Activated CD8-positive, alpha-beta memory T cell treated with anti-CD3 and anti-CD28 coated beads, Interleukin-2, amount 10 ng/mL, durations not matched to agents 7 days and 5 days (primary cell): ENCODE measurements at places on chromosomes 5 and 9.
A peak's percentile ranks its signal among the peaks of the same experiment; 100 is the strongest.

- no peak for DNase-seq
Observed at GRCh38 chr9:75891771-75892215, 1.3 kb downstream of the PCSK5 start.

- DNase-seq: peak; percentile 57
Observed at GRCh38 chr5:76074487-76075065, 8.6 kb upstream of the SV2C start.

DNA sequence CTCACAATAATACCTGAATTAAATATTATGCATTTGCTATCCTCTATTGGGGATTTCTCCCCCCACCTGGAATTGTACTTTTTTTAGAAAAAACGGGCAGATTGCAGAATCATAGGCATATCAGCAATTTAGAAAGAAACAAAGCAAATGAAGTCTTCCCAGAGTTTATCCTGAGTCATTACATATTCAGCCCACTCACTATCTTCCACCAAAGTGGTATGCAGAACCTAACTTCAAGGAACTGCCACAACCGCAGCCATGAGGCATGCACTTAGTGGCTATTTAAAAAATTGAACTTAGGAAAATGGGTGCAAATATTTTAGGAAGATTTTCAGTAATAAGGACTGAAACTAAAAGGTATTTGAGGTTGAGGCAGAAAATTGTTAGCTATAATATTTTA is 48.6 kb downstream of the UBAP1 start:
- DNase-seq: no peak

GRCh38 chr9:68950689-68951088 is 63.2 kb downstream of the PRKACG start:
- DNase-seq: no peak

DNA sequence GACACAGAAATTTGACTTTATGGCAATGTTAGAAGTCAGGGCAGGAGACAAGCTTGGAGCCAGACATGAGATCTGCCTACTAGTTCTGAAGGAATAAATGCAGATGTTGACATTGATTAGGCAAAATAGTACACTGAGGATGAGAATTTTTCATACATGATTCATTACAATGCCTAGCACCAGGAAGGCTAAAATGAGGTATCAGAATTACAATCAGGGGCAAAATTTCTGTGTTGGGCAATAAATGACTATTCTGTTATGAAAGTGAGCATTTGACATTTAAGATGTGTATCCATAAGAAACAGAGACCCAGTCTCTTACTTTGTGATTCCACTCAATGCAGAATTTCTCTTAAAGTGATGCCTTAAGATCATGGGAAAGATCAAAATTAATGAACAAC is 92.4 kb upstream of the CDH10 start:
- DNase-seq: no peak

- no peak for DNase-seq
Observed at GRCh38 chr5:131496400-131496713, 138.7 kb downstream of the RAPGEF6 start.

GRCh38 chr5:168328814-168329213 is 37.4 kb downstream of the WWC1 start:
- DNase-seq: no peak

DNA sequence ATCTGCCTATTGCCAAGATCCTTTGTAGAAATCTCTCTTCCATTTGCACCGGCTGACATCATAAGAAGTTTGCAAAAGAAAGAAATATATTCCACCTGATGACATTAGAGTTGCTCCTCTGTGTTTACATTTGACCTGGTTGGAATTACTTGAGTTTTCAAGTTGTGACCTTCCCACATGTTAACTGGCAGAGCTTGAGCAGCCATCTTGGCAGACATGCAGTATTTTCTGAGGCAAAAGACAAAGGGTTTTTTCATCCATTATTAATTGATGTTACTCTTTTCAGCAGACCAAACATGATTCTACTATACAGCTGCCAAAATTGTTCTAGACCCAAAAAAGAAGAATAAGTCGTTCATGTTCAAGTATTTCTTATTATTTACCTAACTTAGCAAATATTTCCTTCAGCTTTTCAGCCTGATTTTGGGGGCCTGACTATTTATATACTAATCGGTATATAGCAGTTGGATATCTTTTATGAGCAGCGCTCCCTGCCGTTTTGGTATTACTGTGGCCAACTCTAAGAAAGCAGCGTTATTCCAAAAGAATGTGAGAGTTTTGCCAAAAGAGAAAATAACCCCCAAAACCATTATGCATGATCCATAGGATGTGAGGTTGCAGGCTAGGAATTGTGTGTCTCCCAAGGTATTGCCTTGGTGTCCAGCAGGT is 212.9 kb downstream of the PBX3 start:
- no peak for DNase-seq

DNA sequence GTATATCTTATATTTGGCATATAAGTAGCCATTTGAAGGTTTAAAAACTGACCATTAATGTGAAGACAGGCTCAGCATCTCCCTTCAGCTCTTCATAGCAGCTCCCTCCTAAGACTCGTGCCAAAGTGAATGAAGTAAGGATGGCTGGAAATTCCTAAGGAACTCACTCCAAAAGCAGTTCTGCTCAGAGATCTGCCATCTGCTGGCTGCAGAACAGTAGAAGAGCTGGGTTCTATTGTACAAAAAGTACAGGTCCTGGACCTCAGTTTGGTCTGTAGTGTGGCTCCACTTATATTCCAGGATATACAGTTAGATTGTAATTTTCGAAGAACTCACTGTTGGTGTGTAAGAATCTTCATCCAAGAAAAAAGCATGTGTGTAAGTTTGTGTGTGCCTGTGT is 104.9 kb upstream of the RUSC2 start:
- no peak for DNase-seq

GRCh38 chr9:115992834-115993233 is 160.8 kb upstream of the PAPPA start:
- no peak for DNase-seq

GRCh38 chr5:58235299-58235698 is 224.6 kb downstream of the PLK2 start:
- no peak for DNase-seq

GRCh38 chr5:149127394-149127955 is 13.8 kb upstream of the ABLIM3 start:
- no peak for DNase-seq

GRCh38 chr5:65468633-65469032 is 13.1 kb downstream of the ADAMTS6 start:
- DNase-seq: no peak

GRCh38 chr9:97487107-97487506 is 14.4 kb upstream of the TMOD1 start:
- no peak for DNase-seq

DNA sequence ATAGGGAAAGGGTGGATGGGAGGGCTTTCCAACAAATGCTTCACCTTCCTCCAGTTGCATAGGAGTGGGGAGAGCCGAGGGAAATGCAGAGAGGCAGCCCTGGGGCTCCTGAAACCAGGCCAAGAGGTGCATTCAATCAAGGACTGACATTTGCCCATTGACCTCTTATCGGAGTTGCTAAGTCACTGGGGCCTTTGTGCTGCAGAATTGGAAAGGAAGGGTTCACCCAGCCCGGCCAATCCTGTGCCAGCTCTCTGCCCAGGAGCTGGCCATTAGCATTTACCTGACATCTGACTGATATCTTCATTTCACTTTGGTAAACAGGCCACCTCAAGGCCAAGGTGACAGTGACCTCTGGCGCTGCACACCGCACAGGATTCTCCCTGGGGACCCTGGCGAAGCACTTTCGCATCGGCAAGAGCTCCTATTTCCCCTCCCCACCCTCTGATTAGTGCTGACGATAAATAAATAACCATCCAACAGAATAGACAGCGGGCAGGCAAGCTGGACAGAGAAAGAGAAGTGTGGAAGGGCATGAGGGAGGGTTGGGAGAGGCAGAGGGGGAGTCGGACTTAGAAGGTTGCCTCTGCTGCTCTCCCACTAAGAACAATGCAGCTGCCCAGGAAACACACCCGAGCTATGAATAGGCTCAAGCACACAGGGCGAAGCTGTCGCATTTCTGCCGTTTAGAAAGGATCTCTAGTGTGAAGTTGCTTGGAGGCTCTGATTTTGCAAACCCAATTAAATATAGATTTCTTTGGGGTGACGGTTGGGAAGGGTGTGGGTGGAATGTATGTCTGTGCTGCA is 57.0 kb upstream of the BOD1 start:
- DNase-seq: no peak

DNA sequence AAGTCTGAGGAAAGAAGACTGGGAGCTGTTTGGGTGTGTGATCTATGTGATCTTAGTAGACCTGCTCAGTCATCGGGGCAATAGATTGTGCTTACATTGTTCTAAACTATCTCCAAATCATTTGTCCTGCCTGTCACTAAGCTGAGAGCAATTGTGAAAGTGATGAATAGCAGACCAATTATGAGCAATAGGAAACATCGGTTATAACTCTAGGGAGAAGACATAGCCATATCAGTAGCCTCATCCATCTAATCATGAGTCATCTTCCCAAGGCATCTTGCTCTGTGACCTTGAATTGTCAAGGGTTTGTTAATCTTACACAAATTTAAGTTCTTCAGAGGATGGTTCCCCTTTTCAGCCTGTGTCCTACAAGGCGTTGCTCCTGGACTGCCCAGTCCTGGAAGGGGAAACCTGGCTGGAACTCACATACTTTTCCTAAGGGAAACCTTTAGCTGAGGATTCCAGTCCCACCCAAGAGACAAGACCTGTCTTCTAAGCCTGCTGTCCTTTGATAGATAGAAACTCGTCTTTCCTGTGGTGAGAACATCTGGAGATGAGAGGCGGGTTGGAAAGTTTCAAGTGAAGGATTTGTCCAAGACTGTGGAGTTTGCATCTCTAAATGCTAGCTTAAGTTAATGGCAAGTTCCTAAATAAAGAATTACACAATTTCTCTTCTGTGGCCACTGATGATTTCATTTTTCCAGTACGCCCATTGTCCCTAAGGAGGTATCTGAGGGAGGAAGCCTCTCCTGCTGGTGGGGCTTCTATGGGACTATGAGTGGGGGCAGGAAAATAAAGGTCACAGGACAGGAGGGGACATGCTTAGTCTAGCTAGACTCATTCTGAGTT is 53.9 kb upstream of the TRIM32 start:
- no peak for DNase-seq

GRCh38 chr5:59790776-59791475 is 102.6 kb downstream of the PDE4D start:
- DNase-seq: no peak

- DNase-seq: no peak
Observed at GRCh38 chr9:120920806-120921178, 5.8 kb downstream of the TRAF1 start.

DNA sequence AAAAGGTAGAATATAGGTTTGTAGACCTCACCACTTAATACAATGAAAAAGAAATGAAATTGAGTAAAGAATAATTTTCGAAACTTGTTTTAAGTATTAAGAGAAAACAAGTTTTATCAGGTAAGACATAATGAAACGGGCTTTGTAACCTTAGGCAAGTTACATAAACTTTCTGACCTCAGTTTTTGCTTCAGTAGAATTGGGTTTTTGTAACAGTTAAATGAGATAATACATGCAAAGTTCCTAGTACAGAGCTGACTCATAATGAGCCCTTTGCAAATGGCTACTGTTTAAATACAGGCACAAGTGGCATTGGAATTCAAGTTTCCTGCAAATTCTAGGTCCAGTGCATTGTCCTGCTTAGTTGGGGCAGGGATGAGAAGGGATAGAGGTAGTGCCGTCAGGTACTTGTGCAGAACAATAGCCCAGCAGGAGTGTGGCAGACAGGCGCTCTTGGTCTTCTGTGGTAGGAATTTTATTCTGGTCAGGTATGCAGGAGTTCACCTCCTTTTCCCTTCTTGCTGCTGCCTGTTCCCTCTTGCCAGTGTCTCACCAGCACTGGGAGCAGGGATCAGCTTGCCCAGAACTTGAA is 203.8 kb downstream of the PBX3 start:
- no peak for DNase-seq

DNA sequence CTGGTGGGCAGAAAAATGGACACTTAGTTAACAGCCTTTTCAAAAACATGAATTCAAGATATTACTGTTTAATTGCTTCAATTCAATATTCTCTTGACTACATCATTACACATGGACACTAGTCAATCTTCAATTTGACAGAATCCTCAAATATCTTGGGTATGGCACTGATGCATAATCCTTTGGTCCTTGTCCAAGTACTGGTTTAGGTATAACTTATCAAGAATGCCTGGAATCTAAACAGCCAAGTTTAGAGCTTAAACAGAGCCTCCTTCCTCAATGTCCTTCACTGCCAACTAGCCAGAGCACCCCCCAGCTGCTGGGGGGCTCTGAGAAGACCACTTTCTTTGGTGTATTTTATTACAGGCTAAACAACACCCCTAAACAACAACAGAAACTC is 61.6 kb upstream of the ERCC6L2 start:
- DNase-seq: no peak

- no peak for DNase-seq
Observed at GRCh38 chr9:80146466-80146865, 574.7 kb downstream of the TLE4 start.

- DNase-seq: no peak
Observed at GRCh38 chr5:112006721-112007120, 249.7 kb upstream of the NREP start.

- DNase-seq: no peak
Observed at GRCh38 chr5:60687927-60688720, 11.8 kb downstream of the DEPDC1B start.

- no peak for DNase-seq
Observed at GRCh38 chr5:16192311-16192710, 12.7 kb upstream of the MARCHF11 start.

GRCh38 chr5:171450423-171451331 is 31.2 kb downstream of the FGF18 start:
- DNase-seq: no peak

- DNase-seq: no peak
Observed at GRCh38 chr9:129803676-129804060, 684 bp downstream of the TOR1B start.
